ENCODE measurements at places on chromosomes 12 and 14. TPM values are rescaled to one million over a fixed set of nuclear protein-coding genes. Genes with fewer than 3 reads are reported as not detected.

DNA sequence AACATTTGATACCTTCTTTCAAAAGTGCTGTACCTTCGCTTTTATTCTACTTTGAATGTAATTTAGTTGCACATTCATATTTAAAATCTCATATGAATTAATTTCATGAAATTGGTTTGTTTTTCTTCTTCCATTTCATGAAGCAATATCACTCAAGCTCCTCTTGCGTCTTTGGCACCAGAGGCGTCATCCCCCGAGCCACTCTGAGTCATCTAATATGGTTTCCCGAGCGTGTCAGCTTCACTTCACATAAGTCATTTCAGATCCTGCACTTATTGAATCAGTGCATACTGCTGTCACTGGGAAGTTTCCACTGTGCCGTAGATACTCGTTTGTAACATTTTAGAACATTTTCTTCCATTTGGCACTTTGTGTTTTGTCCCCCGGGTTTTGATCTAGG, 105.6 kb downstream of the SLC25A47 start:
- no peak for DNase-seq

DNA sequence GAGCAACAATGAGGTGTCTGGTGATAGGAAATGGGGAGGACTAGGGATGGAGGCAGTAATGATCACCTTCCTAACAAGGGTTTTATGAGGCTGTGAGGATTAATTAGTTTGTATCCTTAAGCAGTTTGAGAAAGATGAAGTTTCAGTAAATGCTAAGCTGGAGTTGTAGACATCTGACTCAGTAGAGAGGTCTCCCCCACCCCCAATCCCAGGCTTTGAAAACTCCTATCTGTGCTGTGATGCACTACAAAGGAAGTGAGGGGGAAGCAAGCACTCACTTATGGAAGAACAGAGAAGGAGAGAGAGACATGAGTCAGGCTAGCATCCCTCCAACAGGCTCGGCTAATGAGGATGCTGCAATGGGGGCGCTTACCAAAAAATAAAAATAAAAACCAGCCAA, 5.5 kb upstream of the BCL11B start:
- DNase-seq = no peak

DNA sequence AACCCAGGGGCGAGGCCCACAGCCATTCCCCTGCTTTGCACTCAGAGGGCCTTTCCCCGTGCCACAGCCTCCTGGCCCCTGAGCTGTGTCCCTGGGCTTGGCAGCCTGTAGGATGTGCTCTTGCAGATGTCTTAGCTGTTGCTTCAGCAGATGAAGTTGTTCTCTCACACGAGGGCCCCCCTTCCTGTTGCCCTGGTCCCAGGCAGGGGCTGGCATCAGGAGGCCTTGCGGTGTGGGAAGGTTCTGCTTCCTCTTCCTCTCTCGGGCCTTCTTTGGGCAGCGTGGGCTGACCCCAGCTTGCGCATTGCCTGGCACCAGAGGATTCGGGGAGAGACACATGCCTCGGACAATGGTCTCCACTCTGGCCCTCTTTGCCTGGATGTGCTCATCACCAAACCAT, 12.7 kb downstream of the PROX2 start:
- no peak for DNase-seq

- no peak for DNase-seq
Measured at GRCh38 chr12:125919856-125920470, 854.7 kb downstream of the AACS start.

ATP6V1D gene
- total RNA-seq = 159 TPM
